ENCODE measurements at places on chromosomes 13 and 19.

DNA sequence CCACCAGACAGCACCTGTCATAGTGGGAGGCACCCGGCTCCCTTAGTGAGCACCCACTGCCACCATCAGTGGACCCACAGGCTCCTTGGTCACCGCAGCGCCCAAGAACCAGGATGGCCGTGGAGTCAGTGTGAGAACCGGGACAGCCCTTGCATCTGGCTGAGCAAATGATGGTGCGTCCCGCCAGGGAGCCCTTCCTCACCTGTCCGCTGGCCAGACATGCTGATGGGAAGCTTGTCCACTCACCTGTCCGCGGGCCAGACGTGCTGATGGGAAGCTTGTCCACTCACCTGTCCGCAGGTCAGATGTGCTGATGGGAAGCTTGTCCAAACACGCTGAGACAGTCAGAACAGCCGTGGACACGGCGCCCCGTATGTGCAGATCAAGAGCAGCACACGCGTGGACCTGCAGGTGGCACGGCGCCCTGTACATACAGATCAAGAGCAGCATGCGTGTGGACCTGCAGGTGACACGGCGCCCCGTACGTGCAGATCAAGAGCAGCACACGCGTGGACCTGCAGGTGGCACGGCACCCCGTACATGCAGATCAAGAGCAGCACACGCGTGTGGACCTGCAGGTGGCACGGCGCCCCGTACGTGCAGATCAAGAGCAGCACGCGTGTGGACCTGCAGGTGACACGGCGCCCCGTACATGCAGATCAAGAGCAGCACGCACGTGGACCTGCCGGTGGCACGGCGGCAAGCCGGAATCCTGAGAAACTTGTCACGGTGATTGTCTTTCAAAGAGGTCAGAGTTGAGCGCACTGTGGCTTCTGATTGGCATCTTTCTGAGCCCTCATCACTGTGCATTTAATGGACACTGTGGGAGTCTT lies 40.7 kb upstream of the DCUN1D2 start:
- DNase-seq: no peak

- no peak for DNase-seq
Observed at GRCh38 chr13:104769545-104769944, 1703.3 kb upstream of the SLC10A2 start.

- DNase-seq: no peak
Observed at GRCh38 chr13:84934911-84935310, 864.3 kb downstream of the SLITRK6 start.

DNA sequence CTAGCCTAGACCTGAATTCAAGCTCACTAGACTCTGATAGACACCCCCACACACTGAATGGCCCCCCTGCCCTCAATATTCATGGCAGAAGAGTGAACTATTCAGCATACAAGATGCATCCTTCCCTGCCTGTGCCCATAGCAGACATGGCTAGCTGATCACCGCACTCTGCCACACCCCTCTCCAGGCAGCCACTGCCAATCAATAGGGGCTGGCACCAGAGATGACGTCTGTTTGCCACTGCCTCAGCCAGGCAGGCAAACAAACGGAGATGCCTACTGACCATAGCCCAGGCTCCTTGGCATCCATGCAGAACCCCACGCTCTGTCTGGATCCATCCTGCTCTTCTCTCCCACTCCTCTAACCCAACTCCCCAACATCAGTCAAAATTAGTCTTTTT lies 13.8 kb upstream of the NPAS1 start:
- no peak for DNase-seq

DNA sequence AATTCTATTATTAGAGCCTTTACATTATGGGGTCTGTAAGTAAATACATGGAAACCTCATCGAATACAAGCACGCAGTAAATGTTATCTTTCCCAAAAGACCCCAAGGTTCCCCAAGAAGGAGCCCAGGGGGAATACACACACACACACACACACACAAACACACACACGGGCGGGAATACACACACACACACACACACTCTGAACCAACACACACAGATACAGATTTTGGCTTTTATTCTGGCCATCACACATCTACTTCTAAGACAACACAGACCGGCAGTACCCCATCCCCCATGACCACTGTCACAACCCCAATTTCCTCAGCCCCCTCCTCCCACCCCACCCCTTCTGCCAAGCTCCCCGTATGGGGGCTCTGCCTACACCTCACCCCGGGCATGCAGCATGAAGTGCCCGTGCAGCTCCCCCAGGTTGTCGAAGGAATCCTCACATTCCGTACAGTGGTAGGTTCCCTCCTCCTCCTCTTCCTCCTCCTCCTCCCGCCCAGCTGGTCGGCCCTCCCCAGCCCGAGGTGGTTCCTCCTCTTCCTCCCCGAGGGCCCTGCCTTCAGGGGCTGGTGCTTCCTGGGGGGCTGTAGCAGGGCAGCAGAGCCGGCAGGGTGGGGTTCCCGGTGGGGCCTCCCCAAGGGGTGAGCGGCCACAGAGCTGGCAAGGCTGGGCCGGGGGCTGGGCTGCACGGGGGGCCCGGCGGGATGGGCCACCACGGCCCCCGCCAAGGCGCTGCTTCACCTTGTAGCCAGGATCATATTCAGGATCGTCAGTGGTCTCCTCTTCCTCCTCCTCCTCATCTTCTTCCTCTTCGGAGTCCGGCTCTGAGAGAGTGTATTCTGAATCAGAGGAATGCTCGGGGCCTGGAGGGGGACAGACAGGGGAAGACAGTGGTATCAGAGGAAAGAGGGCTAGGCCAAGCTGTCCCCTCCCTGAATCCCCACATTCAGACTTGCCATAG lies 4.4 kb upstream of the SRRM5 start:
- DNase-seq: no peak

DNA sequence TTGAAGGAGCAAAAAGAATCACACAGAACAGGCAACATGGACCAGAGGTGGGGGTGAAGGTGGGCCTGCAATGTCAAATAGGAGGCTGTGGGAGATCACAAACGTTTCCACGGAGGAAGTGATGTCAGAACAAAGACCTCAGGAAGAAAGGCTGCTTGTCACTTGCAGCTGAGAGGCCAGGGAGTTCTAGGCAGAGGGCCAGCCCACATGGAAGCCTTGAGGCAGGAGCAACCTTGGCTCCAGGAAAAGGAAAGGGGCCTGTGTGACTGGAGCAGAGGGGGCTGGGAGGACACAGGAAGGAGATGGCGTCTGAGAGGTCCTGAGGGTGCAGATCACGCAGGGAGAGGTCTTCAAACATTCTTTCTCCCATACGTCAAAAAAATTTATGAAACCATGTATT lies 16.3 kb downstream of the ZNF160 start:
- no peak for DNase-seq

GRCh38 chr13:32247887-32248286 lies 67.3 kb downstream of the ZAR1L start:
- no peak for DNase-seq

DNA sequence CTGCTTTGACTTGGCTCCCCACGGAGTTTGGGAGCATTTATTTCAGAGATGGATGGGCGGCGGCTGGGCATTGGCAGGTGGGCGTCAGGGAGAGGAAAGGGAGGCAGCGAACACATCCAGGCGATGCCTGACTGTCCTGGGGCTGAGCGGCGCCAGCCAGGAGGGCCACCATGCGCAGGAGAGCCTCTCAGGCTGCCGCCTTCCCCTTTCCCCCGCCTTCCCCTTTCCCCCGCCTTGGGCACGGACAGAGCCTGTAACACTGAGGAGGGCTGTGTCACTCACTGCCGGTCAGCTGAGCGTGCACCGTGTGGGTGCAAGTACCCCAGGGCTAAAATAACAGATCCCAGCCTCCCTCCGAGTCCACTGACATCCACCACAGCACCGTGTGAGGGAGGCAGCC lies 11.4 kb downstream of the MCF2L start:
- DNase-seq: no peak

- DNase-seq: no peak
Observed at GRCh38 chr13:106343836-106344235, 191.6 kb downstream of the EFNB2 start.

GRCh38 chr13:90882551-90882950 lies 464.9 kb upstream of the MIR17HG start:
- DNase-seq: no peak

DNA sequence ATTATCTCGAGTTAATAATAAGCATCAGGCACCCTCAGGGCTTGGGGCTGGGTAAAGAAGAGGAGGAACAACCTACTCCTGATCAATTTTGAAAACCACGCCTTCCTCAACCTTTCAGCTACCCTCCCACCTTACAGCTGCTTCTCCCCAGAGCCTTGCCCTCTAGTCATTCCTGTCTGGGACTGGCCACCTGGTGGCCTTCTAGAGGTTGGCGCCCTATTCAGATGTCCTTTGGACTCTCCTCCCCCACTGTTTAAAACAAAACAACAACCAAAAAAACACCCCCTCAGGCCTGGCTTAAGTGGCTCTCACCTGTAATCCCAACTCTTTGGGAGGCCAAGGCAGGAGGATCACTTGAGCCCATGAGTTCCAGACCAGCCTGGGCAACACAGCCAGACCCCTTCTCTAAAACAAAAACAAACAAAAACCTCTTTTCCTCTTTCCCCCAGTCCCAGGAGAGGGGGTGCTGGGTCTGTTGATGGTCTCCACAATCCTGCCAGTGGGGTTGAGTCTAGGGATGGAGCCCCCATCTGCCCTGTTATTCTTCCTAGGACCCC lies 62.3 kb downstream of the CCDC70 start:
- no peak for DNase-seq

All from activated CD8-positive, alpha-beta memory T cell treated with anti-CD3 and anti-CD28 coated beads for 4 hours (primary cell).